HS-5 (cell line): ENCODE measurements at places on chromosomes 7 and 10.
A peak's percentile ranks its signal among the peaks of the same experiment; 100 is the strongest.

GRCh38 chr7:50369143-50370026 lies 64.9 kb downstream of the IKZF1 start:
- no peak for DNase-seq

- peak; percentile 31 for DNase-seq
Observed at GRCh38 chr10:12720217-12720981, 281.1 kb downstream of the CCDC3 start.

DNA sequence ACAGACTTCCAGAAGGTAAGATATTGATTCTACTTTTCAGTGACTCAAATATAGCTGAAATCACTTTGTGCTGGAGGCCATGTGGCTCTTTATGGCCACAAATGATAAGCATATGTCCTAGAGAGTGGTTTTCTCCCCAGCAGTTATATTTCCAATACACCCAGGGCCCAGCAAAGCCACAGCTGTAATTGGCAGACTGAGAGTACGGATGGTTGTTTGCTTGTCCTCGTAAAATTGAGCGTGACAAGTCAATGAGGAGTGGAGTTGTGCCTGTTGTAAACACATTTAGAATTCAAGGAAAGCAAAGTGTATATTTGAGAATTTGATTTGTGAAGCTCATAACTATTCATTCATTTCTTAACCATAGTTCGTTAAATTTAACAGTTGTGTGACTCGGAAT lies 201.8 kb downstream of the LHFPL3 start:
- DNase-seq: no peak

DNA sequence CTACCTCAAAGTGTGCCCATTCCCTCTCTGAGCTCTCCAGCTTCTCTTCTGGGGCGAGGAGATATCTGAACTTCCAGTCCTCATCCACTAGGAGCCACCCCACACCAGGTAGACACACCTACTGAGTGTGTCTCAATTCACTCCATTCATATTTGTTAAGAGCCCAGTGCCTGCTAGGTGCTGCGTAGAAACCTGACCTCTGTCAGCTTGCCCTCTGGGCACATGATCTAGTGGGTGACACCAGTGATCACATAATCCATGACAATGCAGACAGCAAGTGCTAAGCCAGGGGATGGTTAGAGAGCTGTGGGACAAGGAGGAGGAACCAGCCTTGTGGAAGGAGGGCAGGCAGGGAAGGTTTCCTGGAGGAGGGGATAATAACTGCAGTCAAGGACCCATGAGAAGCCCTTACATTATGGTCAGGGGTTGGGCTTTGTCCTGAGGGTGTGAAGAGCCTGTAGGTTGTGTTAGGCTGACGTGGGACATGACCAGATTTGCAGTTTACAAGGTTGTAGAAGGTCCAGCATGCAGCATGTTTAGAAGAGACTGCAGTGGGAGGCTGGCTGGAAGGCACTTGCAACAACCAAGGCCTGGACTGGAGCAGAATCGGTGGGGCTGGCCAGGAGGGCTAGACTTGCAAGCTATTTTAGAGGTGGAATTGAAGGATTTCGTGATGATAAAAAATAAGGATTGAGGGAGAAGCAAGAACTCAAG lies 81.8 kb downstream of the COL13A1 start:
- no peak for DNase-seq

GRCh38 chr10:4332764-4333458 lies 493.1 kb upstream of the AKR1E2 start:
- no peak for DNase-seq

DNA sequence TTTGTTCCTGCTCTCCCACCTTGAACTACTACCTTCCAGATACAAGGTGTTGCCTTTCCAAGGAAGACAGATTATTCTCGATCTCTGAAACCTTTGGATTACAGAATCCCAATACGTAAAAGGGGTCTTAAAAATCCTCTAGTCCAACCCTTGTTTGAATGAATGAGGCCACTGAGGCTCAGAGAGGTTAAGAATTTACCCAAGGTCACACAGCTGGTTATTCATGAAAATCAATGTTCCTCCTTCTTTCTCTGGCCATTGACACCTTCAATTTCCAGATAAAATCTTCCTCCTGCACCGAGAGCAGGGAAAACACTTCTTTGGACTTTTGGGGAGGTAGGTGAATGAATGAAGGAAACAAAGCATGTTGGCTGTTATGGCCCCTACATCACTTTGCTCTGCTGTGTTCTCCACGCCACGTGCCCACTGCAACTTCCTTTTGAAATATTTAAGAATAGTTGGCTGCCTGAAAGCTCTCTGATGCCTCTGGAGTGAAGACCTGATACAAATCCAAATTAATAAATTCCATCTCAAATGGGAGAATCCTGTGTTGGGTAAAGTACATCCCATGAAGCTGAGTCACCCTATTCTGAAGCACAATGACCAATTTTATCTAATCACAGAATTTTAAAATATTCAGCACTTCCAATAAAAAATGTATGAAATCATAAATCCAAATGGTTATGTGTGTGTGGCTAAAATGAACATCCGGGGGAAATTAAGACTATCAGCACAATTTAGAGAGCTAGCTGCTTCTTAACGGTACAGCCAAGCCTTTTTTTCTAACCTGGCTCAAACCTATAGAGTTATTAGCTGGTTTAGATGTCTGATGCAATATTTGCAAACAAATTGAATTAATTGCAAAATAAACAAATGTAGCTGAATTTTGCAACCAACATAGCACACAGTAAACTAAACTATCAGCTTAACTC lies 7.3 kb downstream of the SVIL start:
- DNase-seq: no peak

GRCh38 chr10:43035800-43036199 lies 41.1 kb upstream of the RET start:
- DNase-seq: no peak

DNA sequence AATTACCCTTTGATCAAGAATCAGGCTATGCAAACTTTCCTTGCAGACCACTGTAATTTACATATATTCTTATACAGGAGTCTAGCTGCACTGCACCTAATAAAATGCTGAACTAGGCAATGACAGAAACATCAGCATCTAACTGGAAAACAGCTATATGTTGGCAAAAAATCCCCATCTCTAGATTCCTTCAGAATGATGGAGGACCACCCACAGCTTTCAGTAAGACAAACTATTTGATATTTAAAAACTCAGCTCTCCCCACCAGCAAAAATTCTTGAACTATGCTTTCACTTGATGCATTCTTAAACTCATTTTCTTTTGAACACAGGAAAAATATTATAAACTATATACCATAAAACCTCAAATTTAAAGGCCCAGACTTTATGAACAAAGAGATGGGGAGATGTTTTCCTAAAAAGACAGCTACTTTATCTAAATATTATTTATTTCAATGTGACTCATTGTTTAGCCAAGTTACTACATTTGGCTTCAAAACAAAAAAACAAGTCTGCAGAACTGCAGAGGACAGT lies 77.4 kb downstream of the SEMA3C start:
- no peak for DNase-seq

DNA sequence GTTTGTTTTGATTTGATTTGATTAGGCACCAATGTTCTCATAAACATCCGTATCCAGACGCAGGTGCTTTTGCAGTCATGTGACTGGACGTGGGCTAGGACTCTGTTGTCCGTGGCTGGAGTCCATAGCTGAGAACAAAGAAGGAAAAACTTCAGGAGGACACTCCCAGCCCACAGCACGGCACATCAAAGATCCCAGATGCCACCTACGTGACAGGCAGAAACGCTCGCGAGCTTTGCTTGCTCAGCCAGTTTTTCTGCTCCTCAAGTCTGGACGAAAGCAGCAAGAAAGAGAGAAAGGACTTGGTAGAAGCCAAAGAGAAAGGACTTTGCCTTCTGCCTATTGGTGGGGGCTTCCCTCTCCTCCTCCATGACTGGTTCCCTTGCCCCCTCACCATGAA lies 6.9 kb upstream of the ZKSCAN1 start:
- DNase-seq: no peak

- no peak for DNase-seq
Observed at GRCh38 chr7:133861876-133862275, 265.3 kb upstream of the LRGUK start.

GRCh38 chr10:66717231-66717981 lies 208.4 kb upstream of the LRRTM3 start:
- no peak for DNase-seq

DNA sequence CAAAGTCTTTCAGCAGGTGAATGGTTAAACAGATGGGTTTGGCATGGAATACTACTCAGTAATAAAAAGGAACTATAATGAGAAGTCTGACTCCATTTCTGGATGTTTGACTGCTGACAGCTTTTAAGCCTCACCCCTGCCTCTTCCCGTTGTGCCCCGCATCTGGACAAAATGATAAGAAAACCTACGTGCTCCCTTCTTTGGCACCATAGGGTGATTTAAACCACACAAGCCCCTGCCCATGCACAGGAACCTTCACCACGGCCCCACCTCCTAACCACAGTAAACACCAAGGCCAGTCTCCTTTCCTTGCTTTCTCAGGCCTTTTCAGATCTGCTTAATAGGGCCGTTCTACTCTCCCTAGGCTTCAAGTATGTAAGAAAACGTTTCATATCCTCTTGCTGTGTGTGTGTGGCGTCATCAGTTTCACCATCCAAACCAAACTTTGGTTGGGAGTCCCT lies 47.1 kb upstream of the UBN2 start:
- DNase-seq: no peak

- DNase-seq: no peak
Observed at GRCh38 chr7:136594739-136595144, 273.7 kb upstream of the CHRM2 start.
